ENCODE measurements at places on chromosomes 2 and 18. TPM values are rescaled to one million over a fixed set of nuclear protein-coding genes. Genes with fewer than 3 reads are reported as not detected.

GRCh38 chr2:131425231-131425941, 50.5 kb upstream of the TUBA3D start:
- no peak for DNase-seq

DNA sequence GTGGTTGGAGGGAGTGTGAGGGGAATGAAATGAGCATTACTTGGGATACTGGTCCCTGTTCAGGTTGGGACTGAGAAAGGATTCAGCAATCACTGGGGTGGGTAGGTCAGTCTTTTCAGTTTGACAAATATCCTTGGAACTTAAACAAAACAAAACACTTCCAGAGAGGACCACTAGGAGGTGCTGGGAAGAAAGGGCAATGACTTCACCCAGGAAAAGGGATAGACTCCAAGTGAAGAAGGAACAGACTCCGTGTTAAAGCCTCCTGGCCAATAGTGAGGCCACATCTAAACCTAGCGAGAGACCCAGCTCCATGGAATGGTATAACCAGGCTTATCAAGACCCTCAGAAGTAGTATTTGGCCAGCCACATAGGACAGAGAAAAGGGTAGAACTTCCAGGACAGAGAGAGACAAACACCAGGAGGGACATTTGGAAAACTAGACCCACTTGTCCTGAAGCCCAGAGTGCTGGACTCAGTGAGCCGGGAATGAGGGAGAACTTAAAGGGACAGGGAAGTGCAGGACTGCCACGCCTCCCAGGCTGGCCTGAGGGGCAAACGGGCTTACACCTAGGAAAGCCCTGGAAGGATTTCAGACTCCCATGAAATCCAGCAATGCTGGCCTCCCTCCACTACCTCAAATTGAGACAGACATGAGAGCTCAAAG, 19.6 kb upstream of the KCNG3 start:
- DNase-seq = peak; percentile 50

The MEP1B gene
- not detected for total RNA-seq

DNA sequence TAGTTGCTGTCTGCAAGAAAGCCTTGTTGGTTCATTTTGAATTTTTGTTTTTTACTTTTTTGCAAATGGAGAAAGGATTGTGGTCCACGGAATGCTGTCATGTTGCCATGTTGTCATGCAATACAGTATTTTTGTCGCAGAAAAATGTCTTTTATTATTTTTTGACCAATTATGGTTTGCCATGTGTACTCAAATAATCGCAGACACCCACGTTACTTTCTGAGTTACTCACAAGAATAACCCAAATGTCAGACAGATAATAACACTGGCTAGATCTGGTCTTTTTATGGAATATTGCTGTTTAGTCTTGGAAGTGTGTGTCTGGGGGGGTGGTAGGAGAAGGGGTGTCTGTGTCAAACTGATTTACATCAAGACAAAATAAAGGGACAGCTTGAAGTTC, 188.9 kb downstream of the LTBP1 start:
- DNase-seq = no peak

DNA sequence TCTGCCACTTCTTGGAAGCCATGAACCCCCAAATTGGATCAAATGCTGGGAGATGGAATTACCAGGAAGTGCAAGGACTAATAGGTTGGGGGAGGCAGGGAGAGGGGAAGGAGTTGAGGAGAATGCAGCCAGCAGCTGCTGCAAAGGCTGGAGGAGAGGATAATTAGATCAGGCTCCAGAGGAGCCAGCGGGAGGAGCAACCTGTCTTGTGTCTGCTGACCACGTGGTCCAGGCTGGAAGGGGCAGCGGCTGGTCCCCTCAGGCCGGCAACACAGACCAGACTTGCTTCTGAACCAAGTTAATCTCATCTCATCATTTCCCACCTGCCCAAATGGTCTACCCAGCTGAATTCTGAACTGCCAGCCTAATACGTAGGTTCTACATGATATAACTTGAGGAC, 68.3 kb downstream of the MRO start:
- no peak for DNase-seq

The MEIS1 gene
- 4.5 TPM for total RNA-seq

The PLA2R1 gene
- total RNA-seq = 1.8 TPM

The CRYGD gene
- total RNA-seq = not detected

GRCh38 chr2:54601339-54601738, 122.1 kb upstream of the EML6 start:
- peak; percentile 58 for DNase-seq

The SCN7A gene
- not detected for total RNA-seq

The CDH19 gene
- total RNA-seq = not detected

The STON1 gene
- 3.7 TPM for total RNA-seq
